GDM1 (cell line): ENCODE measurements at places on chromosomes 7 and 10.

GRCh38 chr7:112819536-112819935 lies 29.3 kb upstream of the TMEM168 start:
- DNase-seq = no peak

- no peak for DNase-seq
Observed at GRCh38 chr10:118808601-118809356, 54.0 kb upstream of the CACUL1 start.

- DNase-seq = no peak
Observed at GRCh38 chr7:80596933-80597517, 41.4 kb upstream of the CD36 start.

DNA sequence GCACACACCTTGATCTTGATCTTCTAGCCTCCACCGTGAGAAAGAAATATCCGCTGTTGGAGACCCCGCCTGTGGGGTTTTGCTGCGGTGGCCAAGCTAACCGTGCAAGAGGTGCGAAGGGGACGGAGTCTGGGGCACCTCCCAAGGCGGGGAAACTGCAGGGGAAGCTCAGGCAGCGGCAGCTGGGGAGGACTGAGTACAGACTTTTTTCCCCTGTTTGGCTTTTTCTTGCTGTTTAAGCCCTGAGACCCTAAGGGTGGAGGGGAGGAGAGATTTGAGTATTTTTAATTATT lies 108.0 kb downstream of the DNAJB6 start:
- DNase-seq = no peak

DNA sequence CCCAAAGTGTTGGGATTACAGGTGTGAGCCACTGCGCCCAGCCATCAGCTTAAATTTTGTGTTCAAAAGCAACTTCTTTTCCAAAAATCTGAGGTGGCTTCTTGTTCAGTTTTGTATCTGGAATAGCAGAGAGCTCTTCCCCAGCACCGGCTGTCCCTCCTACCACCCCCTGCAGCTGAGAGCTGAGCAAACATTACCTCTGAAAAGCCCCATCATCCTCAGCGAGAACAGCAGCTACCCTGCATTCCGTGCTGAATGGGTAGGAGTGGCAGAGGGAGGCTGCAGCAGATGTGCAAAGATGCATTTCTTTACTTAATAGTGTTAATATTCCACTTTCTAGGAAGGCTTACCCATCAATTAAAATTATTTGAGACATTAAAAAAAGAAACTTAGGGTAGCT lies 31.8 kb downstream of the CCM2 start:
- DNase-seq = no peak

GRCh38 chr7:47965456-47965855 lies 14.0 kb downstream of the HUS1 start:
- DNase-seq = no peak

DNA sequence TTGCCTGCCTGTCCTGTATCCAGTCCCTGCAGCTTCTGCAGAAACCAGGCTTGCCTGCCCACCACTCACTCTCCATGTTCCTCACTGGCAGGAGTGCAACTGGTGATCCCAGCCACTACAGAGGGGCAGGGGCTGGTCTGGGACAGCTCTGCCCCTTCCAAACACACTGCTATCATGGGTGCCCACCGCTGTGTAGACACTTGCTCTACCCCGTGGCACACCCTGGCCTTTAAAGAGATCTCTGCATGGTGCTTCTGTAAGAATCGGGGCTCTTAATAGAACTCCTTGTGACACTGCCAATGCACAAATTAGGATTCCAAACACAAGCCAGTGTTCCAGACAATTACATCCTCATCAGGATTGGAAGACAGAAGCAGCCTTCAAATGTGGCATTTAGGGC lies 41.7 kb downstream of the C10orf90 start:
- DNase-seq = no peak

- no peak for DNase-seq
Observed at GRCh38 chr7:132160611-132161532, 415.4 kb downstream of the PLXNA4 start.

GRCh38 chr10:69065406-69066361 lies 22.2 kb upstream of the SRGN start:
- DNase-seq = no peak

DNA sequence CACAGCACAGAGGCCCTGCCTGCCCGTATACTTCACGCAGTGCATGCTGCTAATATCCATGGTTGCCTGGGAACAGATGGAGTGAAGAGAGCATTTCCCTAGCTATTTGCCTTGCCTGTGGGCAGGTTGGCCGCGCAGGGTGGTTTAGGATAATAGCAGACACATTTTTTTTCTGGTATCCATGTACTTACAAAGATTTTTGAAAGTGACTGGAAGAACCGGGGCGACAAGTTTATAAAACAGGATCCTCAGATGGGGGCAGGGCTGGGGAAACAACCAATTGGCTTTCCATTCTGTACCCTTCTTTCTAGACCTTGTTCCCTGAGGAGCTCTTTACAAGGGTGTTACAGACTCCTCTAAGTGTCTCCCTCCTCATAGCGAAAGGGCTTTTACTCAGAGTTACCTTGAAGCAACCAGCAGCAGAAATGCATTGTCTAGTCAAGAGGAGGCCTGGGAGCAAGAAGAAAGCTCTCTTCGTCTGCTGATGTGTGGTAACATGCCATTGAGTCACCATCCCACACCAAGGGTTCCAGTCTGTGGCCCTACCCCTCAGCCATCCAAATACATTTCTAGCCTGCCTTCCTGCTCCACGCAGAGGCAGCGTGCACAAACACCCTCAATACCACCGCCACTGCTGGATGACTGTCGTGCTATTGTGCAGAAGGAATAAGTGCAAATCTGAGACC lies 31.5 kb downstream of the MTURN start:
- DNase-seq = no peak

- no peak for DNase-seq
Observed at GRCh38 chr10:19142967-19143366, 94.4 kb downstream of the MALRD1 start.

GRCh38 chr10:30018496-30018895 lies 40.9 kb downstream of the JCAD start:
- no peak for DNase-seq
